ENCODE measurements at places on chromosomes 6 and 20. TPM values are rescaled to one million over a fixed set of nuclear protein-coding genes. Genes with fewer than 3 reads are reported as not detected.

- no peaks in the 10 kb centered on the region for H3K36me3 ChIP-seq
- peaks cover 30% of the 10 kb centered on the region for H3K4me1 ChIP-seq
- DNase-seq, result no peak
- peaks cover 39% of the 10 kb centered on the region for H3K27me3 ChIP-seq
- no peak overlapping the region for H3K27ac ChIP-seq
- no peak overlapping the region for H3K4me3 ChIP-seq
Measured at GRCh38 chr20:60695226-60696000, 556.6 kb upstream of the CDH4 start.

DNA sequence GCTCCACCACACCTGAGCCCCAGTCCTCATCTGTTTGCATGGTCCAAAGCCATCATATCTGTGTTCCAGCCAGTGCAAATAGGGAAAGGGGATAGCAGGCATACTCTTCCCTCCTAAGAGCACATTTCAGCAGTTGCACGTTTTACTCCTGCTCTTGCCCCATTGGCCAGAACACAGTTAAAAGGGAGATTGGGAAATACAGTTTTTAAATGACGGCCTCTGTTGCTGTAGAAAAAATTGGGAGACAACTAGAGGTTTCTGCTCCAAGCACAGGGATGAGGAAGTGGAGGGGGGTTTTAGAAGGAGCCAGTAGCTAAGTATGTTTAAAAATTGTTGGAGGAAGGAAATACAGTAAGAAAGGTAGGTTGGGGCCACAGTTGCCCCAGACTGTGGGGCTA, 14.6 kb upstream of the STK35 start:
- no peaks in the 10 kb centered on the region for H3K36me3 ChIP-seq
- H3K27ac ChIP-seq, result no peak overlapping the region
- H3K4me1 ChIP-seq, result no peaks in the 10 kb centered on the region
- DNase-seq, result no peak

DNA sequence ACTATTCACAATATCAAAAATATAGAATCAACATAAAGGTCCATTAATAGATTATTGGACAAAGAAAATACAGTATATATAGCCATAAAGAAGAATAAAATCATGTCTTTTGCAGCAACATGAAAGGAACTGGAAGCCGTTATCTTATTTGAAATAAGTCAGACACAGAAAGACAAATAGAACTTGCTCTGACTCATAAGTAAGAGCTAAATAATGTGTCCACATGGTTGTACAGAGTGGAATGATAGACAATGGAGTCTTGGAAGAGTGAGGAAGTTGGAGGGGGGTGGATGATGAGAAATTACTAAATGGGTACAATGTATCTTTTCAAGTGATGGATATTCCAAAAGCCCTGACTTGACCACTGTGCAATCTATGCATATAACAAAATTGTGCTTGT, 613.5 kb downstream of the PHF3 start:
- no peak overlapping the region for H3K4me3 ChIP-seq
- no peaks in the 10 kb centered on the region for H3K36me3 ChIP-seq
- no peaks in the 10 kb centered on the region for H3K4me1 ChIP-seq
- no peak for DNase-seq

DNA sequence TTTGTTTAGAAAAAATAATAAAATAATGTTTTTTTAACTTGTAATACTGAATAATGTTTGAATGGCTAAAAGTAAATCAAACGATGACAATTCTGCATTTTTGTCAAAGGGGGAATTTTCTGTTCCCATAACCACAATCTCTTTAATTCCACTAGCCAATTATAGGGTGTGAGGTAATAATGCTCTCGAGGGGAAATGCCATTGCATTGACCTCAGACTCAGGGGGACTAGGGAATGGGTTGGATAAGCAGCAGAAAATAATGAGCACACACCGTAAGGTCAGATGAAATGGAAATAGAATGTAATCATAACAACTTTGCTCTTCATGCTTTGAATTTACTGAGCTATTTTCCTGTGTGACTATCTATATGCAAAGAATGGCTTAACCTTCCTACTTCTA, 584.7 kb downstream of the RFPL4B start:
- H3K27me3 ChIP-seq, result no peaks in the 10 kb centered on the region
- no peak for DNase-seq
- H3K27ac ChIP-seq, result no peak overlapping the region
- no peaks in the 10 kb centered on the region for H3K36me3 ChIP-seq
- H3K4me3 ChIP-seq, result no peak overlapping the region
- H3K4me1 ChIP-seq, result no peaks in the 10 kb centered on the region

- H3K27me3 ChIP-seq, result peaks cover 46% of the 10 kb centered on the region
- no peak overlapping the region for H3K27ac ChIP-seq
- no peaks in the 10 kb centered on the region for H3K36me3 ChIP-seq
- no peak for DNase-seq
- no peak overlapping the region for H3K4me3 ChIP-seq
Measured at GRCh38 chr20:62572980-62573379, 69.3 kb upstream of the SLCO4A1 start.

- no peaks in the 10 kb centered on the region for H3K4me1 ChIP-seq
- H3K4me3 ChIP-seq, result no peak overlapping the region
- DNase-seq, result no peak
- H3K27ac ChIP-seq, result no peak overlapping the region
- no peaks in the 10 kb centered on the region for H3K27me3 ChIP-seq
- peaks cover 14% of the 10 kb centered on the region for H3K36me3 ChIP-seq
Measured at GRCh38 chr6:62162858-62163257, 123.2 kb downstream of the KHDRBS2 start.

- peaks cover 4% of the 10 kb centered on the region for H3K36me3 ChIP-seq
- H3K27me3 ChIP-seq, result no peaks in the 10 kb centered on the region
- peak; percentile 80 for DNase-seq
- H3K4me1 ChIP-seq, result peaks cover 19% of the 10 kb centered on the region
- H3K27ac ChIP-seq, result peak within 1 kb of the TSS; percentile 95
Measured at GRCh38 chr6:42978839-42979522, at the start of gene PEX6. Gene PEX6 (minus strand): TSS chr6:42979181. CDS start chr6:42979150, 31 bp downstream.

- H3K27me3 ChIP-seq, result no peaks in the 10 kb centered on the region
- peaks cover 2% of the 10 kb centered on the region for H3K4me1 ChIP-seq
- H3K36me3 ChIP-seq, result peaks cover 17% of the 10 kb centered on the region
Measured at GRCh38 chr6:157312757-157313156, 10.6 kb downstream of the TMEM242 start.

DNA sequence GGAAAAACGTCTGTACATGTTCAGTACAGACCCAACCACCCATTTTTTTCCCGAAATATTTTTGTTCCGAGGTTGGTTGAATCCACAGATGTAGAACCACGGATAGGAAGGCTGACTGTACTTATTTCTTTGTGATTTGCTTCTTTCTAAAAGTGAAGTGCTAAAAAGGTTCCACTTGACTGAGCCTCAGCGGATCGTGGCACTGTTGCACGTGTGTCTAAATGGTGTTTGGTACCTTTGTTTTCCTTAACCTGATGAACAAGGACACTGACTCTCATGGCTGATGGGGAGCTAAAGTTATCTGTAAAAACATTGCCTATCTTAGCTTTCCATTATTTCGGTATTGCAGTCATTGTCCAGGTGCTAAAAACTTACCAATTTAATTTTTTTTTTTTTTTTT, 6.2 kb downstream of the BPHL start:
- peaks cover 9% of the 10 kb centered on the region for H3K4me1 ChIP-seq
- no peaks in the 10 kb centered on the region for H3K27me3 ChIP-seq
- H3K36me3 ChIP-seq, result peaks cover 17% of the 10 kb centered on the region
- H3K27ac ChIP-seq, result no peak overlapping the region
- no peak for DNase-seq

Gene DDO
- total RNA-seq, result not detected

Gene HUS1B
- total RNA-seq, result 1.3 TPM

Gene FNDC1
- total RNA-seq, result 0.07 TPM

All from progenitor cell of endocrine pancreas (in vitro differentiated cells).